Small intestine (tissue), 16 donors: ENCODE measurements at places on chromosomes 1 and 21.

DNA sequence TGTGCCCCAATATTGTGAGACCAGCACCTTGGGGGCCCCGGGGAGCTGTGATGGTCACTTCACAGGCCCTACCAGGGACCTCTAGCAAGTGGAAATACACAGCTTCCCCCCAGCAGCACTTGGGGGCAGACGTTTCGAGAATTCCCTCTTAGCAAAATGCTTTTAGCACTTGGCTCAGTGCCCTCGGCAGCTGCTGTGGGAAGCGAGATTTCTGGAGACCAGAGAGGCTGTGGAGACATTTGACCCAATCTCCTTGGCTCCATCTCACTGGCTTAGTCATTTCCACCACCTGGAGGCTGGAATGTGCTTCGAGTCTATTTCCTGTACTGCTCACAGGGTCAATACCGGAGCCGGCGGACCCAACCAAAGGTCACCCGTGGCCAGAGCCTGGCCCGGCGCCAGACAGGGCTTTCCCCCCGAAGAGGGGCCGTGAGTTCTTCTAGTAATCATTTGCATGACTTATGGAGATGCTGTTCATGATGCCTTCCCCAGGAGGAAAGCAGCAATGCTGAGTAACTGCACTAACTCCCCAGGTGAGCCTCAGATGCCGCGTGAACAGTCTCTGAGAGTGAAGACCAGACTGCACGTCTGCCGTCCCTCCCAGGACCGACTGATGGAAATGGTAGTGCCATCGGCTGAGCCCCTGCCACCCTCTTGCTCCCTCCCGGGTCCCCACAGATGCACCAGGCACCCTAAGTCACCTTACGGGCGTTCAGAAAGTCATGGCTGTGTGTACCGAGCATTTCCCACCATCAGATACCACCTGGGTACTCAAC lies 4.4 kb upstream of the C2CD2 start:
- peak; percentile 68 for DNase-seq

- DNase-seq, result no peak
These were observed 73.5 kb upstream of the NGF start for GRCh38 chr1:115411371-115412063.

- DNase-seq, result no peak
These were observed 44.3 kb downstream of the INAVA start for GRCh38 chr1:200938955-200939354.

- no peak for DNase-seq
These were observed 11.9 kb downstream of the PACC1 start for GRCh38 chr1:212402666-212403321.

GRCh38 chr1:220908757-220909156 lies 29.5 kb downstream of the HLX start:
- DNase-seq, result no peak

- DNase-seq, result no peak
These were observed 13.7 kb downstream of the MRAP start for GRCh38 chr21:32312326-32312725.

DNA sequence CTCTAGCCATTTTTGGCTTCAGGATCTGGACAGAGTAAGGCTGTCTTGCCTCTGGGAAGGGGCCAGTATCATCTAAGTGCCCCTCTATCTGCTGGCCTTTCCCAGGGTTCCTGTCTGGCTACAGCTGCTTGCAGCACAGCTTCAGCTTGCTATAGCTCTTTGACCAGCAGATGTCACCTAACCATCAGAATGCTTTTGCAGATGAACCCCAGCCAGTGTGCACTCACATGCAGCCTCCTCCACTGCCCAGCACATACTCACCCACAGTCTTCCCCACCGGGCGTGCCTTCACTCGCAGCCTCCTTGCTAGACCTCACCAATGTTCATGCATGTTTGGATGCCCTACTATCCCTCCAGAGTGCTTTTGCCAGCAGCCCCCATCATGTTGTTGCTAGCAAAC lies 769.0 kb downstream of the BRINP3 start:
- no peak for DNase-seq

DNA sequence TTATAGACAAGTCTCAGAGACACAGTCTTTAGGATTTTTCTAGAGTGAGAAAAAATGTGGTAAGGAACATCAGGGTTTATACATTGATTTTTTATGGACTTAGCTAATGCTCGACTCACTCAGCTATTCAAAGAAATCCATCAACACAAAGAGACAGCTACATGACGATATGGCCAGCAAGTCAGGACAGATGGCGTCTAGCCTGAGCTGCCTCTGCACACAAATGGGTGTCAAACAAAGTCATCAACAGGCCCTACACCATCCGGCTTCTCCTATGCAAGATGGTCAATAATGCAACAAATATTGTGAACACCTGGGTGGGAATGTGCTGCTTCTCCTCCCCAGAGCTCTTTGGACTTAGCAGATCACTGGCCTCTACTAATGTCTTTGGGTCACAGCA lies 13.3 kb upstream of the ERICH3 start:
- DNase-seq, result no peak

- DNase-seq, result peak; percentile 78
These were observed 5.4 kb upstream of the TDRD5 start for GRCh38 chr1:179586107-179586823.

DNA sequence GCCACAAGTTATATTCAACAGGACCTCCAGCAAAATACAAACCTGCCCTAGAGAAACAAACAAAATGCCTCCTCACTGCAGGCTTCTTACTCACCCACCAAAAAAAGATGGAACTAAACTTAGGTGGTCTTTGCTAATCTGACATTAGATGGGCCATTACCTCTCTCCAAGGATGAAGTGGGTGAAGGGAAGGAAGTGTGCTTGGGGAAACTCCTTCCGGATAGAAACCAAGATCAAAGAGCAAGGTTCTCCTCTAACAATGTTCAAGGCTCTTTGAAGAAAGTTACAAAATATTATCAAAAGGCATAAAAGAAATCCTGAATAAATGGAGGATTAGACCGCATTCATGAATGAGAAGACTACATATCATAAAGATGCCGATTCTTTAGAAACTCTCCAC lies 187.5 kb downstream of the ADSS2 start:
- DNase-seq, result no peak
